ENCODE measurements at places on chromosomes 16 and 17. TPM values are rescaled to one million over a fixed set of nuclear protein-coding genes. Genes with fewer than 3 reads are reported as not detected.

DNA sequence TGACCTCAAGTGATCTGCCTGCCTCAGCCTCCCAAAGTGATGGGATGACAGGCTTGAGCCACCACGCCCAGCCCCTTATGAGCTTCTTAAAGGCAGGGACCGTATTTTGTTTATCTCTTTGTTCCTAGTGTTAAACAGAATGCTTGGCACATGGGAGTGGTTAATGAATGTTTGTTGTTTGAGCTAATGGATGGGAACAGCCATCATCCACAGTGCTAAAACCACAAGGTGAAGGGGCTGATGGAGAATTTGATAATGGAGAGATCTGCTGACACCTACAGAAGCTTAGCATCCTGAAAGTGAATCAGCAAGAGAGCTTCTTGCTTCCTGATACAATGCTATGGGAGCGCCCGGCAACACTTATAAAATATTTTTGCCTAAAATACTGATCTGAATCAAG is 8.6 kb upstream of the CDH1 start:
- no peak for DNase-seq

- no peak for DNase-seq
Observed at GRCh38 chr17:33811004-33811760, 443.9 kb upstream of the CCL2 start.

GRCh38 chr16:50458667-50459495 is 89.3 kb upstream of the NKD1 start:
- DNase-seq = no peak

DNA sequence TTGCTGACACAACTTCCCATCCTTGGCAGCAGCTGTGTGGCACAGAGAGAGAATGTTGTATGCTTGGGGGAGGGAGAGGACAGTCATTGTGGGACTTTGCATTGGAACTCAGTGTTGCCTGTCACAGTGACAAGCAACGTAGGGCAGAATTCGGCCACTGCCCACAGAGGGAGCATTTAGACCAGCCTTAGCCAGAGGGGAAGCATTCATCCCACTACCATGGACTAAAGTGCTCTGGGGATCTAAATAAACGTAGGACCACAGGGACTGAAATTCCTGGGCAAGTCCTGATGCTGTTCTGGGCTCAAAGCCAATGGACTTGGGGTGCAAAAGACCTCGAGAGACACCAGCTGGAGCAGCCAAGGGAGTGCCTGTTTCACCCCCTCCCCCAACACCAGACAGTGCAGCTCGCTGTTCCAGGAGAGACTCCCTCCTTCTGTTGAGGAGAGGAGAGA is 44.9 kb downstream of the ABCA8 start:
- no peak for DNase-seq

DNA sequence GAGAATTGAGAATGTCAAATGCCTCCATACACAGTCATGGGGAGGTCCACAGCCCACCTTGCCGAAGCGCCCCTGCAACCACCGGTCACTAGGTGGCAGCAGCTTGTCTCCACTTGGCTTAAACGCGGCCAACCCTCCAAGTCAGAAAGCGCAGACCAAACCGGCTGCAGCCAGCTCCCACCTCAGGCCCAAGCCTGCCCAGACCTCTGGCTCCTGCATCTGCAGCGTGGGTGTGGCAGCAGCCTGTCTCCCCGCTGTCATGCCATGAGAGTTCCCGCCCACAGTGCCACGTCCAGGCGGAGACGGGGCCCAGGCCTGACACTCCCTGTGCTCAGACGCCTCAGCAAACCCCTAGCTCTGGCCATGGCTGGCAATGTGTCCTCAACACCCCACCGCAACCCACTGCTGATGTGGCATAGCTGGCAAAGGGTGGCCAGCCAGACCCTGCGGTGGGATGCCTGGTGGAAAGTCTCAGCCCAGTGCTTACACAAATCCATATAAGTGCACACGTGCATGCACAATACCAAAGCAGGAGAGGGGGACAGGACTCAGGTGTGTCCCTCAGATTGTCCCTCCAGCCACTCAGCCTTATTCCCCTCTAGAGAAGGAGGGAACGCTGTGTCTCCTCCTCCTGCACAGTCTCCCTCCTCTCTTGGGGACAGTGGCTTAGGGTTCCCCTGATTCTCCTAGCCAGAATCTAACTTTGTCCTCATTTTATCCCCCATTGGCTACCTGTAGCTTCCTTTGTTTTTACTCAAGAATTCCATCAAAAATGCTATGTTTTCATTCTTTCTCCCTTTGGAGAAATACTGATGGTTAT is 10.9 kb downstream of the COPZ2 start:
- peak; percentile 93 for DNase-seq

FZD2 gene
- 5.7 TPM for total RNA-seq

DNA sequence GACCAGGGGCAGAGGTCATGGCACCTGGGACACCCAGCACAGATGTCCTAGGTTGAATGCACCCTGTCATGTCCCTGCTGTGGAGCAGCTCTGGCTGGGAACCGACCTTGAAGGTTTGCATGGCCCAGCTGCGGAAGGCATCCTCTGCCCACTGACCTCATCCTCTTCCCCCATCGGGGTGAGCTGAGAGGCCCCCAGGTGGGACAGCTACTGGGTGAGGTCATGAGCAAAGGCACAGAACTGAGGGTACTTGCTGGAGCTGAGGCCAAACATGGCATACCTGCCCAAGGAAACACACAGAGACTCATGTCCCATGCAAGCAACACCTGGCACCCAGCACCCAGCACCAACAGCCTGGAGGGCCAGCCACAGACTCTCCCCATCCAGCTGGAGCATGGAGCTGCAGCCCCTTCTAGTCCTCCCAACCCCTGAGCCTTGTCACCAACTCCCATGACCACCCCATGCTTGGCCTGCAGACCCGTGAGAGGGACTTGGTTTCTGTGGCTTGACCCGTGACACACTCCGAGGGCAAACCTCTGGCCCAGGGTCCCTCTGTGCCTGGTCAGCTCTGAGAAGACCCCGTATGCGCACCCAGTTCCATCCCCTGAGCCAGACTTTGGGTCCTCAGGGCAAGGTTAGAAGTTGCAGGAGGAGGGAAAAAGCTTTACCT is 33.1 kb downstream of the LGALS9 start:
- DNase-seq = no peak

All from cardiac septum (tissue), 1 donor.